ENCODE measurements at places on chromosomes 13 and 19.

GRCh38 chr13:21913010-21913409, 242.1 kb downstream of the FGF9 start:
- no peak for DNase-seq

- DNase-seq = no peak
These were observed 234.6 kb downstream of the FGF9 start for GRCh38 chr13:21905486-21905885.

DNA sequence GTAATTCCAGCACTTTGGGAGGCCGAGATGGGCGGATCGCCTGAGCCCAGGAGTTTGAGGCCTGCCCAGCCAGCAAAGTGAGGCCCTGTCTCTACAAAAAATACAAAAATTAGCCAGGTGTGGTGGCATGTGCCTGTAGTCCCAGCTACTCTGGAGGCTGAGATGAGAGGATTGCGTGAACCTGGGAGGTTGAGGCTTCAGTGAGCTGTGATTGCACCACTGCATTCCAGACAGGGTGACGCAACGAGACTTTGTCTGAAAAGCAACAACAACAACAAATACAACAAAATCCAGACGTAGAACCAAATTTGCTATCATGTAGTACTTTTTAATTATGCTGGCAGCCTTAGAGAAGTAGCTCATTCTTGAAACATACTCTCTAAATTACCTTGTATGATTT, 277.1 kb downstream of the KLF5 start:
- DNase-seq = no peak

DNA sequence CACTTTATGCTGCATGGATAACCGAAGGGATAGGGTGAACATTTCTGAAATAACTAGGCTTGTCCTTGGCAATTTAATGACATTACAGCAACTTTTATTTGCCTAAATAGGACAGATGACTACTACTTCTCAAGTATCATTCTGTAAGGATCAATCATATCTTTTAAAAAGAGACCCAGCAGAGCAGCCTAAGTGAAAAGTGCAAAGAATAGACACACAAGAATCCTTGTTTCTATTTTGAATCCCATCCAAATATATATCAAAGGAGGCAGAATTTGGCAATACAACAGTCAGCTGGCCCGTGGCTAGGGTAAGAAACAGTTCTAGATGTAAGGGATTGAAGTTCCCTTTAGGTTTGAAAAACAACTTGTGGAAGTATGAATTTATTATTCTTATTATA, 6.9 kb downstream of the THSD1 start:
- DNase-seq = no peak

GRCh38 chr13:58991826-58992477, 1171.8 kb downstream of the DIAPH3 start:
- DNase-seq = no peak

DNA sequence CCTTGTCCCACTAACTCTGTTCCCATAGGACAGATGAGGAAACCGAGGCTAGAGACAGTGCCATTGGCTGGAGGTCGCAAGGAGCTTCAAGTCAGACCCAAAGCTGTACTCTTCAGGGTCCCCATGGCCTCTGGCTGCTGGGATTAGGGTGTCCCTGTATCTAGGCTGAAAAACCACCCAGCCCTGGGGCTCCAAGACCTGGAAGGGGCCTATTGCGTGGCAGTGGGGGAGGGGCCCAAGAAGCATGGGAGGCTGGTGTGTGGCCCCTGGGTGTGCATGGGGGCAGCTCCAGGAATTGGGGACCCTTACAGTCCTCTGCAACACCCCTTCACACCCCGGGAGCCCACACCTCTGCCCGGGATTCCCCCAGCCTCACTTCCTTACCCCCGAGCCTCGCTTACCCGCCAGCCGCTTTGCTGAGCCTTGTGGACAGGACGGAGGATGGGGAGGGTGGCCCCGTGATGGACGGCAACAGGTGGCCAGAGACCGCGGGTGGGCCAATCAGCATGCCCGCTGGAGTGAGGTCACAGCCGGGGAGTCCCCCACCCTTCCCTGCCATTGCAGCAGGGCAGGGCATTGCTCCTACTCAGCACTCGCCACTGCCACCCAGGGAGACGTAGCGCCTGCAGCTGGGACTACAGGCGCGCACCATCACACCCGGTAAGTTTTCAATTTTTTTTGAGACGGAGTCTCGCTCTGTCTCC, at the start of gene JSRP1:
JSRP1 (minus strand) TSS at position 436 of the 704 bp plus-strand sequence. CDS start 1,103 bp downstream, outside the sequence.
- DNase-seq = no peak

DNA sequence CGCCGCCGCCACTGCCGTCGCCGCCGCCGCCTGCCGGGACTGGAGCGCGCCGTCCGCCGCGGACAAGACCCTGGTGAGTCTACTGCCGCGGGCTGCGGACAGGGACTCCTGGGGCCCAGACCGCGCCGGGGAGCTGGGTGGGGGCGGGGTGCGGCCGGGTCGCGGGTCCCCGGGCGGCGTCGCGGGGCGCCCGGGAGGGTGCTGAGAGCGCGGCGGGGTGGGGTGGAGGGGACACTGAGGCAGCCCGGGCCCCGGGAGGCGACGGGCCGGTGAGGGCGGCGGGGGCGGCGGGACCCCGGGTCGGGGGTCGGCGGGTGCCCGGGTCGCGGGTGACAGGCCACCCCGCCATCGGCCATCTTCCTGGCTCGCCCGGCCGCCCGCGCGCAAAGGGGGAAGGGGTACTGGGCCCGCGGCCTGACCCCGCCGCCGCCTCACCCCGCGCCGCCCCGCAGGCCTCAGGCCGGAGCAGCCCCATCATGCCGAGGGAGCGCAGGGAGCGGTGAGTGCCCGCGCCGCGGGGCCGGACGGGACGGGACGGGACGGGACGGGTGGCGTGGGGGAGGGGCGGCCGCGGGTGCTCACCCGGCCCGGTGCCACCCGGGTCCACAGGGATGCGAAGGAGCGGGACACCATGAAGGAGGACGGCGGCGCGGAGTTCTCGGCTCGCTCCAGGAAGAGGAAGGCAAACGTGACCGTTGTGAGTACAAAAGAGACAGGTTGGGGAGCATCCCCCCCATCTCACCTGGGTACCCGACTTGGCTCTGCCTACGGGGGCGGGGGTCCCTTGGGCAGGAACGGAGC, 489 bp downstream of the CCNE1 start:
- no peak for DNase-seq

GRCh38 chr13:50244713-50245574, 229.7 kb downstream of the KCNRG start:
- DNase-seq = peak; percentile 81
